ENCODE measurements at places on chromosomes 16 and 17. TPM values are rescaled to one million over a fixed set of nuclear protein-coding genes. Genes with fewer than 3 reads are reported as not detected.

Gene ZNRF1
- total RNA-seq = 20.8 TPM

Gene COL1A1
- total RNA-seq = 6,239 TPM

Gene ZNF423
- total RNA-seq = 2.4 TPM

Gene BAIAP3
- total RNA-seq = 0.97 TPM

Gene KCNJ2
- total RNA-seq = 9.0 TPM

Gene OTOP2
- not detected for total RNA-seq

Gene CA5A
- not detected for total RNA-seq

Gene CLEC19A
- not detected for total RNA-seq

Gene CTF1
- 5.8 TPM for total RNA-seq

Gene DHODH
- 3.3 TPM for total RNA-seq

Gene PRAC1
- not detected for total RNA-seq

Gene NEUROD2
- total RNA-seq = not detected

Gene KRT16
- total RNA-seq = 0.49 TPM

Gene ASB16
- not detected for total RNA-seq

Gene CCL14
- total RNA-seq = not detected

Gene ABCA9
- 9.9 TPM for total RNA-seq

Gene TTYH2
- 7.5 TPM for total RNA-seq

Gene STX1B
- total RNA-seq = 0.97 TPM

Gene TK1
- 75.0 TPM for total RNA-seq

Gene SRSF1
- total RNA-seq = 283 TPM

Gene CORO6
- 12.4 TPM for total RNA-seq

Gene MYCBPAP
- 0.97 TPM for total RNA-seq

Gene DCAF7
- total RNA-seq = 32.9 TPM

Gene LDHD
- total RNA-seq = 6.4 TPM

Gene UTS2R
- not detected for total RNA-seq

Gene TANGO6
- 33.3 TPM for total RNA-seq

Gene USP7
- total RNA-seq = 46.6 TPM

Gene CIBAR2
- not detected for total RNA-seq

Gene KCNJ18
- not detected for total RNA-seq

Gene CCDC200
- not detected for total RNA-seq

Gene TMC7
- total RNA-seq = 0.81 TPM

Gene ODAD4
- 0.97 TPM for total RNA-seq

Gene ADGRG3
- not detected for total RNA-seq

Gene HLF
- total RNA-seq = 1.3 TPM

Gene IGF2BP1
- total RNA-seq = 0.24 TPM

Gene CPHXL2
- total RNA-seq = not detected

Gene KRTAP4-9
- not detected for total RNA-seq

Gene PTGES3L
- not detected for total RNA-seq

Gene SMPD3
- 0.24 TPM for total RNA-seq

Gene DPEP3
- total RNA-seq = not detected

Gene HID1
- total RNA-seq = 0.61 TPM

Gene RAB26
- total RNA-seq = 0.97 TPM

Gene EME1
- total RNA-seq = 0.85 TPM

Gene HBA1
- not detected for total RNA-seq

Gene CACNG1
- total RNA-seq = not detected

Gene CD300LG
- not detected for total RNA-seq

Gene RANBP10
- total RNA-seq = 7.2 TPM

Gene KRT17
- total RNA-seq = 25.7 TPM

Gene ESRP2
- total RNA-seq = 0.12 TPM

Gene NPIPA8
- total RNA-seq = not detected

Gene CCL8
- total RNA-seq = 0.12 TPM

Gene TMEM238L
- total RNA-seq = not detected

Gene LGALS9B
- not detected for total RNA-seq

Gene TMEM100
- 2.3 TPM for total RNA-seq

Gene ADAM11
- 1.3 TPM for total RNA-seq

All from hair follicle dermal papilla cell (primary cell).